ENCODE measurements at places on chromosomes 3 and 15. TPM values are rescaled to one million over a fixed set of nuclear protein-coding genes. Genes with fewer than 3 reads are reported as not detected.
A peak's percentile ranks its signal among the peaks of the same experiment; 100 is the strongest.

GRCh38 chr15:74872702-74873035 lies 496 bp downstream of the SCAMP2 start:
- no peak for DNase-seq

- no peak for DNase-seq
These were observed 31.5 kb downstream of the CRTAP start for GRCh38 chr3:33145221-33145900.

DNA sequence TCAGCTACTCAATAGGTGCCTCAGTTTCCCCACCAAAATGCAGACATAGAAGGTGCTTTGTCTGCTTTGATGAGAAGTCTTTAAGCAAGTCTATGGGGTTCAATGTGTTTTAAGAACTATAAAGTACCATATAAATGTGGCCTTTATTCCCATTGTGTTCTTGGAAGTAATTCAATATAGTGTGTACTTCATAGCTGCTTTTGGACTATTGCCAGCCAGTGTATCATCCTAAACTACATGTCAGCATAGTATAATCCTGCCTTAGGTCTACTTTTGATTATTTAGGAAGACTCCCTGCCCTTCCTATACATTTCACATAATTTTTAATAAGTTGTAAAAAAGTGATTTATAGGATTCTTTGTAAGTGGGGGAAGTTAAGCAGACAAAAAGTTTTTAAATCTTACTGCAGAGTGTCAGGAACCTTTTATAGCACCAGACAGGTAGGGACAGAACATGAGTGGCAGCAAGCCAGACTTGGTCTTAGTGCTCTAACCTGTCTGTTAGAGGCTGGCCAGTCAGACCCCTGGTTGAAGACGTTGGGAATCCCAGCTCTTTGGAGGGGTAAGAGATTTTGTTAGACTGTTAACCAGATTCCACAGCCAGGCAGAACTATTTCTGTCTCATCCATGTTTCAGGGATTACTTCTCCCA lies 48.4 kb downstream of the MLH1 start:
- no peak for DNase-seq

Gene CAV3
- not detected for total RNA-seq

Gene GOLGA8G
- total RNA-seq = not detected

GRCh38 chr3:107548601-107549000 lies 25.8 kb downstream of the BBX start:
- no peak for DNase-seq

DNA sequence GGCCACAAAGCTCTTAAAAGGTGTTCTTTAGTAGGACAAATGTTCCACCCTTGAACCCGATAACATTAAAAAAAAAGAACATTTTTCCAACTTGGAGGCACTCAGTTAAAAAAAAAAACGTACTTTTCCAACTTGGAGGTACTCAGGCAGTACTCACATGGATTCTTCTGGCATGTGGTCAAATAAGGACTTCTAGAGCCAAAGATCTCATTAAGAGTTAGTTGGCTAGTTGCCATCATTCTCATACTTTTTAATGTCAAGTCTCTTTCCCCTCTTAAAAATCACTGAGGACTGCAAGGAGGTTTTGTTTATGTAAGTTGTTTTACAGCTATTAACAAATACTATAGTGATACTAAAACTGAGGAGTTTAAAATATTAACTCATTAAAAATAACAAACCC lies 101.0 kb downstream of the CADPS start:
- no peak for DNase-seq

DNA sequence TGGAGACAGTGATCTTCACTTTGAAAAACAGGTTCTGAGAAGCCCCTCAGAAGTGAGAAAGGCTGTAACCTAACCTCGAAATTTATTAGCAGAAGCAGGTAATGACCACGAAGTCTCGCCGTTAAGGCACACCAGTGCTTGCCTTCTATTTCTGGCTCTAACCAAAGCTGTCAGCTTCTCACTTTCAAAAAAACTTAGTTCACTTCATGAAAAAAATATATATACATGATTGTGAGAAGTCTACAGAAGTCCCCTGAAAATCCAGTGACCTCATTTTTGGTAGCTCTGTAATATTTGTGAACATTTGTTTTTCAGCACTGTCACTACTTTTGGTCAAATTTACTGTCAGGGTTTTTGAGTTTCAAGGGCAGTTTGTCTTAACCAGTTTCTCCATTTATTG lies 19.1 kb upstream of the AKAP13 start:
- DNase-seq = no peak

- DNase-seq = no peak
These were observed 58.2 kb upstream of the ACAN start for GRCh38 chr15:88745065-88745464.

Gene COX5A
- 175 TPM for total RNA-seq

DNA sequence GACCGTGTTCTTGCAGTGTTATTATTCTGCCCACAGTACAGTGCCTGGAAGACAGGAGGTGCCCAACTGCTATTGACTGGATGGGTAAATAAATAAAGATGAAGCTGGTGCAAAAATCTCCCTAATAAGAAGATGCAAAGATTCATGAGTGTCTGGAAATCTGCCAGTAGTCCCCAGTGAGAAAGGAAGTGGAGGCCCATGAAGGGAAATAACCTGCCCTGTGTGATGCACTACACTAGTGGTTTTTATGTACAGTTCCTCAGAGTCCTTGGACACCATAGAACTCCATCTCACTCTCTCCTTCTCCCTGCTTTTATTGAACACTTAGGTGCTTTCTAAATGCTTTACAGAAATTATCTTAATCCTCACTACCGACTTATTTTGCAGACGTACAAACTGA lies 8.3 kb upstream of the SUCLG2 start:
- no peak for DNase-seq

GRCh38 chr3:41143421-41144031 lies 55.8 kb upstream of the CTNNB1 start:
- no peak for DNase-seq

Gene ANKRD34C
- total RNA-seq = not detected

Gene IDH2
- 56.1 TPM for total RNA-seq

DNA sequence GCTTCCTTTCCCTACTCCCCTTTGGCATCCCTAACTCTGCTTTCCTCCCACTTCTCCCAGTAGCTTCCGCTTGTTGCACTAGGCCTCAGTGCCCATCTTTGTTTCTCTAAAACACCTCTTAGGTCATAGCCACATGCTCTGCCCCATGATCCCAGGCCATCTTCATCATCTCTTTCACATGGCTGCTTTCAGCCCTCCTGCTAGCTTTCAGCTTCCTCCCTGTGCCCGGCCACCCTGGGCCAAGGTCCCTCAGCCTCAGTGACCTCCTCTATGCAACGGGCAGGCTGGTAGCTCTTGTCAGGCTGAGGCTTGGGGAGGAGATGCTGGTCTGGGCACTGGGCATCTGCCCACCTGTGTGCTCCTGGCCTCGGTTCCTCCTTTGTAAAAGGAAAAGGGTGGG lies 2.3 kb downstream of the PLEKHO2 start:
- DNase-seq = no peak

- peak; percentile 69 for DNase-seq
These were observed 42.7 kb downstream of the ZDHHC3 start for GRCh38 chr3:44932986-44933944.

Gene IL17RD
- 3.5 TPM for total RNA-seq

Gene KLF15
- total RNA-seq = 53.8 TPM

Gene MOBP
- total RNA-seq = not detected

DNA sequence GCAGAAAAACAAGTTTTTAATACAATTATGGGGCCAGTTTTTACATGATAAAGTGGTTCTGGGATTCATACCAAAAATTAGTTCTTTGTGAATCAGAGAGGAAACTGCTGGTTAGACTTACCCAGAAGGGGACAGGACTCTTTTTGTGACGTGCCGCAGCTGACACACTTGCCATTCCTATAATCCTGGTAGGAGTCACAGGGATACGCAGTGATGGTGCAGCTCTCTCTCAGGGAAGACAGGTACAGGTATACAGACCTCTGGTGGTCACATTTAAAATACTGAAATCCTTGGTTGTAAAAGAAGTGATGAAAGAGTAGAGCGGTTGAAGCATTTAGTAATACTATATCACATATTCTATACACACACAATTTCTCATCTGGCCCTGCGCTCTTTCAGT lies 20.2 kb upstream of the TMEM41A start:
- no peak for DNase-seq

- DNase-seq = no peak
These were observed 129.7 kb upstream of the ROPN1 start for GRCh38 chr3:124121379-124122312.

DNA sequence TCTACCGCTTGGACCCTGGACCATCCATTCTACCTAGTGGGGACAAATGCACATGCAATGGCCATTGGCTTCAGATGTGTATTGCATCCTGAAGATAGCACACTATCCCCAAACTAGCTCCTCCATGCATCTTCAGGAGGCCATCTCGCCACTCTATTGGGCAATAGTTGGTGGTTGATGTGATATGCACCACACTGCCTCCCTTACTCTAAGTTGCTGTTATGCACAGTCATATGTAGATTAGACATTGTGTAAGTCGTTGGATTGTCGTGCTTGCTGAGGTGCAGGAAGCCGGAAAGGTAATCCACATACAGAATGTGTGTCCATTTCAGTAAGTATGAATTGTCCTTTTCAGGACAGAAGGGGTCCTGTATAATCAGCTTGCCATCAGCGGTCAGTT lies 26.7 kb upstream of the PLA2G4D start:
- no peak for DNase-seq

DNA sequence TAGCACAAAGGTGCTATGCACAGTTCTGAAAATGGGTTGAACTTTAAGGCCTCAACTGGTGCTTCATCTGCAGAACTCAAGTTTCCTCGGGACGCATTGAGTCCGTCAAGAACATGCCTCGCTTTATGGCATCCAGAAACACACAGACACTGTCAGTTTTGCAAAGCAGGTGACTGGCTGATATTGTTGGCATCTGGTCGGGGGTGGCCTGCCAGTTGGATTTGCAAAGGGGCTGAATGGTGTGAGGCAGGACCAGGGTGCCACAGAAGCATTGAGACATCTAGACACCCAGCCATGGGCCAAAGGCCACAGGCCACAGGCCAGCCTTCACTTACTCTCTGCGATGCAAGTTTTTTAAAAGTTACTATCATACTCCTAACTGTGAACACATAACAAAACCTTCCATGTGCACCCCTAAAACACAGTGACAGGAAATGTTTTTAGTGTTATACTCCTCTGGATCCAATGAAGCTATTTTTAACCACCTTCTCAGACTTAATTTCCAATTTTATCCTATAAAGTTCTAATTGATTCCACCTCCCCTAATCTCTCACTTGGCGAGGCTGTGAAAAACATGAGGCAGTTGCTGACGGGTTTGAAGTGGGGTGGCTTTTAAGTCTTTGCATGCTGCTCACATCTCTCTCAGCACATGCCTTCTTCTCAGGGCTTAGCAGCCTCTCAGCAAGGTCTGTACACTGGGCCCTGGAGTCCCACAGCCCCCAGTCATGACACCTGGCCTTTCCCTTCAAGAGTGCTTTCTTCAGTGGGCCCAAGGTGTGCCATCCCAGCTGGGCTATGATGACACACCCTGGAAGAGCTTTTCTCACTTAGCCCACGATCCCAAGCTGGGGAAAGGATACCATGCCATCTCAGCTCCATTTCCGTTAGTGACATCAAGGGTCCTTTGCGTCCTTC lies 38.5 kb upstream of the DUSP7 start:
- no peak for DNase-seq

DNA sequence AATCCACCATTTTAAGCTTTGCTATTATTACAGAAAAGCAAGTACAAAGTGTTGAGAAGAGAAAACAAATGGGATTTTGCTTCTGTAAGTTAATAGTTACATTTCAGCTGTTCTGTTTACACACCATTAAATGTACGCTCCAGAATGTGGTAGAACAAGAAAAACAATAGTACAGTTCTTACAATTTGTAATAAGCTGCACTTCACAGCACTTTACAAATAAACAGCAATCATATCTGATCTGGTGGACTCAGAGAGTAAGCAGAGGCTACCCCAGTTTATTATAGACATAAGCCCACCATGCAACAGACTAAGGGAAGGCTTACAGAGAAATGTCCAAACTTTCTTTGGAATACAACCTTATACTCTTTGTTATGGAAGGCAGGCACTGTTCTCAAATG lies 126.4 kb downstream of the OXSM start:
- no peak for DNase-seq

Gene LYZL4
- total RNA-seq = not detected

Gene HIGD2B
- total RNA-seq = not detected

DNA sequence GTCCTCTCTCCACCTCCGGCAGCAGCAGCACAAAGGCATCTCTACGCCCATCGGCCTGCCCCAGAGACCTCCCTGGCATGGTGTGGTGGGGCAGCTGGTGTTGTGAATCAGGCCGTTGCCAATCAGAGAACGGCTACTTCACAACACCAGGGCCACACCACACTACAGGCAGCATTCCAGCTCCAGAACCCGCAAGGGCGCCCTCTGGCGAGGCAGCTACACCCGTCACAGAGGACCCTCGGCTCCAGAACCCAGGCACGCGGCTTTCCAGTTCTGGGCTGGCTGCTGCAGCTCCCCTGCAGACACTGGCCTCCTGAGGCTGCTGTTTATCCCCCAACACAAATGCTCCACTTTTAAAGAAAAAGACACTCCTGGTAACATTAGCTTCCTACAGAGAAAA lies 127.5 kb upstream of the TOPAZ1 start:
- DNase-seq = no peak

DNA sequence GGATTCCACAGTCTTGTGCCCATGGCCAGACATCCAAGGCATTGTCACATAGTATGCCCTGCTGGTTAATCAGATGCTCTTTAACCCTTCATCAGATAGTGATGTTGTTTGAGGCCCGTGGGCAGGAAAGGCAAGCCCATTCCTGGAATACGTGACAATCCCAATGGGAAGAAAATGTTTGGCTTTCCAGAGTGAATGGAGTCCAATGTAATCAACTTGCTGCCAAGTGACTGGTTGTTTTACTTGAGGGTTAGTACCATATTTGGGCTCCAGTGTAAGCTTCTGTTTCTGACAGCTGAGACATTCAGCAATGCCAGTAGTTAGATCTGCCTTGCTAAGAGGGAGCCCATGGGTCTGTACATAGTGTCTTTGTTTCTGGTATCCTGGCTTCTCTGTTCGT lies 31.3 kb downstream of the RPL39L start:
- DNase-seq = no peak

Gene RTP1
- not detected for total RNA-seq

Gene TMEM108
- total RNA-seq = 1.5 TPM

Gene AADACL2
- 0.22 TPM for total RNA-seq

DNA sequence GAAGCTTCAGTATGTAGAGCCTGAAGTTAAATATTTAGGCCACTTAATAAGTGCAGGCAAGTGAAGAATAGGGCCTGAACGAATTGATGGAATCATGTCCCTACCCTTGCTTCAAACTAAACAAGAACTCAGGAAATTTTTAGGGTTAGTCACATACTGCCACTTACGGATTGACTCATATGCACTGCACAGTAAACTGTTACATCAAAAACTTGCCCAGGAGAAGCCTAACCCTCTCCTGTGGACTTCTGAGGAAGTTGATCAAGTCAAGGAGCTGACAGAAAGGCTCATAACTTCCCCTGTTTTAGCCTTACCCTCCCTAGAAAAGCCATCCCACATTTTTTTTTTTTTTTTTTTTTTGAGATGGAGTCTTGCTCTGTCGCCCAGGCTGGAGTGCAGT lies 20.6 kb upstream of the KBTBD12 start:
- no peak for DNase-seq
